ENCODE measurements at places on chromosomes 3 and 15. TPM values are rescaled to one million over a fixed set of nuclear protein-coding genes. Genes with fewer than 3 reads are reported as not detected.
A peak's percentile ranks its signal among the peaks of the same experiment; 100 is the strongest.

GRCh38 chr3:125109536-125109925, 53.7 kb upstream of the HEG1 start:
- no peak for ATAC-seq

GRCh38 chr15:75732809-75733451, 20.3 kb upstream of the CSPG4 start:
- ATAC-seq = peak; percentile 71

DNA sequence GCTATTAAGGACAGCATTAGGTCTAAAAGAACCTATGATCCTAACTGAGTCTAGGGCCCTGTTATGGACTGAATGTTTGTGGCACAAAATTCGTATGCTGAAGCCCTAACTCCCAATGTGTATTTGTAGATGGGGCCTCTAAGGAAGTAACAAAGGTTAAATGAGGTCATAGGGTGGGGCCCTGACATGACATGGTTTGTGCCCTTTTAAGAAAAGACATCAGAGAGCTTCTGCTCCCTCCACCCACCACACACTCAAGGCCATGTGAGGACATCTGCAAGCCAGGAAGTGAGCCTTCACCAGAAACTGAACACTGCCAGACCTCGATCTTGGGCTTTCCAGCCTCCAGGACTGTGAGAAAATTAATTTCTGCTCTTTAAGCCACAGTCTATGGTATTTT, 49.2 kb downstream of the PHC3 start:
- peak; percentile 51 for ATAC-seq

The CHRFAM7A gene
- not detected for total RNA-seq

The HACD2 gene
- total RNA-seq = 22.4 TPM

DNA sequence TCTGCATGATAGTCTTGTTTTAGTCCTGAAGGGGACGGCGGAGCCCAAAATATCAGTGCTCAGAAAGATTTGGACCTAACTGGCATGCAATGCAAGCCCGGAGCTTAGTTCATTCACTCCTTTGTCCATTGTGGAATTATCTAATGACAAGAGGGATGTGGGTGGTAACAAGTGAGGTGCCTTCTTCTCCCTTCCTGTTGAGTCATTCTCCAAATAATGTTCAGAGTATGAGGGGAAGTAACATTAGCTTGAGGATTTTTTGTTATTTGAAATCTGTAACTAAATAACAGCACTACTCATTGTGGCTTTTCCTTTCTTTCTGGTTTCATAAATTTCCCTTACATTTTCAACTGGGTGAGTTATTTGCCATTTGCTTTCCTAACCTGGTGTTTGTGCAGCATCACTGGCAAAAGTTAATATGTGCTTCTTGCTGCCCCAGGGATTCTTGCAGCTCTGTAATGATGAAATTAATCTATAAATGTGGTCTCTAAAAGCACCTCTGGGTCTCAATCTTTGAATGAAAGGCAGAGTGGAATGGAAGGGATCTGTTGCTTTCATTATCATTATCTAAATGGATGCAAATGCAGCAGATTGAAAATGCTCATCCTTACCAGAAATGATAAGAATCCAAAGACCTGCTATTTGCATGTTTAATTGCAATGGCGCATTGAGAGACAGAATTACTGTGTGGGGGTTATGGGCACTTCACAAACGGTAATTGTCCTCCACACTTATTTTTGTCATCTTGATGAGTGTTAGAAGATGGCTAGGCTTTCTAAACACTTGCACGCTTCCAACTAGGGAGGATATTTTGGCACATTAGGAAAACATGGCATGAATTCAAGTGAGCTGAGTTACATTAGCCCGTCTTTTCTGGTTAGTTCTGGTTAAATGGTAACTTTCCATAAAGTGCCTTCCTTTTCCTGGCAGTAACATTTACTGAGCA, 89.9 kb upstream of the MITF start:
- no peak for ATAC-seq

GRCh38 chr3:62371720-62372591, 1.4 kb downstream of the FEZF2 start:
- no peak for ATAC-seq

DNA sequence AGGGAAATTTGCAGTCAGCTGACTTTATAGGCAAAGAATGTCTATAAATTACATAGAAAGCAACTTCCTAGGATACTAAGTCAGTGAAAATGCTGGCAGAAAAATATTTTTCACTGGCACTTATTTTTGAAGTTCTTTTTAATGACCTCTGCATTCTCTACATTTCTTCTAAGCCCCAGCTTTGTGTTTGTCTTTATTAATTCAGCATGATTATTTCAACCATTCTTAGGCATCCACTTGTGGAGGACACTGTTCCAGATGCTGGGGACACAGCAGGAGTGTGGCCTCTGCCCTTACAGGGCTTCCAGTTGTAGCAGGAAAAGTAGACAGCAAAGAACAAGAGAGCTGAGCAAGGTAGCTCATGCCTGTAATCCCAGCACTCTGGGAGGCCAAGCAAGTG, 15.0 kb downstream of the LRRK1 start:
- no peak for ATAC-seq

Measured in activated T-helper 17 cell treated with anti-CD3 and anti-CD28 coated beads, Interleukin-2, amount 50 U/mL, for 72 hours (primary cell).